H9 (cell line): ENCODE measurements at places on chromosomes 3 and 15.

GRCh38 chr3:62451211-62451887 is 78.0 kb upstream of the FEZF2 start:
- DNase-seq, result no peak

DNA sequence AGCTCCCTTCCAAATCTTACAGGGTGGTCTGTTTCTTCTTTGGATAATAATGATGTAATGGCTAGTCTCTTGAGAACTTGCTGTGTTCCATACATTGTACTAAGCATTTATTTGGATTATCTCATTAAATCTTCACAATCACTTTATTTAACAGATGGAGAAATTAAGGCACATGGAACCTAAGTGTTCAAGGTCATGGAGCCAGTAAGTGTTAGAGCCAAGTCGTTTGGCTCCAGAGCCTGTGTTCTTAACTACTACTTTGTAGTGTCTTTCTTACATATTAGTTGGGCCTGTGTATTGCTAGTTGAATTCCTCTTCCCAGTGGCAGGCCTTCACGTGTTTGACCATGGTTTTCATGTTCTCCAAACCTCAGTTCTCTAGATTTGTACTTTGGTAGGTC is 177.8 kb downstream of the ATG7 start:
- DNase-seq, result no peak

DNA sequence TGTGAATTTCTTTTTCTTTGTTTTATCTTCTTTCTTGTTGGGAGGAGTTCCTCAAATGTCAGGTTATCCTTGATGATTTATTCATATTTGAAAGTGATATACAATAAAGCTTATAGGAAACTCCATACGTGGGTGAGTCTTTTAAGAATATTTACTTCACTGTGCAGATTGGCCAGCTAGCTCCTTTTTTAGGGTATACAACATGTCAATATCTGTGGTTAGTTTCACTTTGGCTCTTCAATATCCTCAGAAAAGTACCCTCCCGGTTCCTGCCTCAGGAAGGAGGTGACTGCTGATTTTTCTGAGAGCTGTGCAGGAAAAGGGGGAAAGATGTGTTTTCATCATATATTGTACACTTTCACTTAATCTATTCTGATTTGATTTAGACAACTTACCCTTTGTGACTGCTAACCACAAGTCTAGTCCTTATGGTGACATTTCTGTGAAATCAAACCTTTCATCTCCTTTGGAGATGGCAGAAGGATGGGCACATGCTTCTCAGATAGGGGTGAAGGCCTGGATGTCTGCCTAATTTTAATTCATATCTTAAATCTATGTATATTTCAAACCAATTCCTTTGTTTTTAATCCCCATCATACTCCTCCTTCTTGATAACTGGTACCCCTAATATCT is 98.2 kb upstream of the NECTIN3 start:
- no peak for DNase-seq

DNA sequence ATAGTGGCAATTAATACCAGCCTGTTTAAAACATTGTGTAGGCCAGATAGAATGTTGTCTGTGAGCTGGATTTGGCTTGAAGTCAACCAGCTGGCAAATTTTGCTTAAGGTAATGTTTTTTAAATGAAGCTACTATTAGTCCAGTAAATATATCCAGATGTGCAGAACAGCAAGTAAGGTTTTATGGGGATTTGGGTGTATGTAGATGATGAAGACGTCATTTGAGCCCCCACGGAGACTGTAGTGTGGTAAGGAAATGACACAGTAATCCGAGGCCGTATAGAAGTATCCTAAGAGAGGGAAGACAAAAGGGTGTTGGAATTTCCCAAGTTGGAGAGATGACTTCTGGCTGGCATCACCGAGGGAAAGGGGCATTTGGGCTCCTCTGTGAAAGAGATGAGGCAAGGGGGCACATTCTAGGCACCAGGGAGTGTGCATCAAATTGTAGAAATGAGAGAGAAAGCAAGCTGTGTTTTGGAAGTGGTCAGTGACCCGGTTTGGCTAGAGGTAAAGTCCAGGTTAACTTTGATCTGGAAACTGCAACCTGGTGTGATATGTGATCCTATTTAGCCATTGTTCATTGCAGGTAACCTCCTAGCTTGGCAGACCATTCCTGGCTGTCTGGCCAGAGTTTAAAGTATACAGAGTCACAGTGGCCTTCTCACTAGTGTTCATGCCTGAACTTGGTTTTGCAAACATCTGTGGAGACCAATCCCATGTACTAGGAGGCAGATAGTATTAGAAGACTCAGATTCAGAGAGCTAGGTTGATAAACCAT is 104.2 kb downstream of the ITPR1 start:
- DNase-seq, result no peak

GRCh38 chr3:58508437-58508836 is 16.5 kb downstream of the KCTD6 start:
- no peak for DNase-seq

GRCh38 chr3:68447885-68448284 is 484.5 kb downstream of the TAFA4 start:
- DNase-seq, result no peak

- no peak for DNase-seq
These were observed 174.2 kb upstream of the FRMD4B start for GRCh38 chr3:69560116-69560515.

- DNase-seq, result no peak
These were observed 127.3 kb upstream of the MRPL3 start for GRCh38 chr3:131630097-131630496.

DNA sequence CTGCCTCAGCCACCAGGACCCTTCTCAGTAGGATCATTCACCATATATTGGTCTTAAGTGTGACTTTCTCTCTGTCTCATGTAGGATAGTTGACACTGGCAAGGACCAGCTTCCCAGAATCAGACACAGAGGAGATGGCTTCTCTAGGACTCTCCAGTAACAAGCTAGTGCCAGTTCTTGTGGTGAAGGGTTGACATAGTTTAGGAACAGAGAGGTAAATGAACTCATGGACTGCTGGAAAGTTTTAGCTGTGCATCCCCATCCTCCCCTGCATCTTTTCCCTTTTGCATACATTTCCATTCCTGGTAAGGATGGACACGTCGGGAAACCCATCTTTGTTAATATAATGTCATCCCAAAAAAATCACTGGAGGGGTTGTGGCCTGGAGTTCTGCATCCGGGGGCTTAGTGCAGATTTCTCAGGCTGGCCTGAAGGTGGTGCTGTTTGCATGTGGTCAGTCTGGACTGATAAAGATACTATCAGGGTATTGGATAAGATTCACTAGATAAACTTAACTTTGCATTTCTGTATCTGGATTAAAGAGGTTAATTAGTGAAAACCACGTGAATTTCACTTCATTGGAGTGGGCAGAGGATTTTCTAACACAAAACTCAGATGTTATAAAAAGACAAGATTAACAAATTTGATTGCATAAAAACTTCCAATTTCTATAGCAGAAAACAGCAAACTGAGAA is 110.8 kb downstream of the TBC1D2B start:
- no peak for DNase-seq

GRCh38 chr3:63706321-63707085 is 54.0 kb downstream of the SNTN start:
- DNase-seq, result no peak

DNA sequence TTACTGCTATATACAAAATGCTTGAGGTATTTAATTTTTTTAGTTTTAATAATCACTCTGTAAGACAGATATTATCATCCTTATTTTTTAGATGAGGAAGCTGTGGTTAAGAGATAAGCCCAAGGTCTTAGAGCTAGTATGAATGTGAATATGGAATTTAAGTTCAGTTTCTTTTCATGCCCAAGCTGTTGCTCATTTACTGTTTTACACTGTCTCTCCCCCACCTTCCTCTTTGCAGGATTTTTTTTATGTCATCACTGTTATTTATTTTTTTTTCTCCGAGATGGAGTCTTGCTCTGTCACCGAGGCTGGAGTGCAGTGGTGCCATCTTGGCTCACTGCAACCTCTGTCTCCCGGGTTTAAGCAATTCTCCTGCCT is 22.5 kb downstream of the MAP2K5 start:
- no peak for DNase-seq

DNA sequence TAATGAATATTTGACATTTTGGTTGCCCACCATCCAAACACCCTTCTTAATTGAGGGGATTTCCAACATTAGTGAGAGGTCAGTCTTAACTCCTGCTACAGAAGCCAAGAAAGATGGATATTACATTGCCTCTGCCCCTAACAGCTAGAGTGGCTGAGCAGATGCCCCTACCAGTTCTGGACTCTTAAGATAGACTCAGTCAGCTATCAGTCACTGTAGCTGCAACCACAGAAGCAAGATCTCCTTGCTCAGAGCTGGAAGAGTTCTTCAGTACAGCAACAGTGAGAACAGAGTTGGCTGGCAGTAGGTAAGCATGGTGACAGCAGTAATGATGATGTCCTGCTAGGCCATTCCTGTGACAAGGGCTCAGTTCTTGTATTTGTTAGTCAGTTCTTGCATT is 29.4 kb upstream of the TNFSF10 start:
- no peak for DNase-seq

GRCh38 chr15:69164807-69165636 is 4.6 kb downstream of the GLCE start:
- no peak for DNase-seq

GRCh38 chr3:45611628-45612081 is 17.1 kb downstream of the LIMD1 start:
- no peak for DNase-seq

DNA sequence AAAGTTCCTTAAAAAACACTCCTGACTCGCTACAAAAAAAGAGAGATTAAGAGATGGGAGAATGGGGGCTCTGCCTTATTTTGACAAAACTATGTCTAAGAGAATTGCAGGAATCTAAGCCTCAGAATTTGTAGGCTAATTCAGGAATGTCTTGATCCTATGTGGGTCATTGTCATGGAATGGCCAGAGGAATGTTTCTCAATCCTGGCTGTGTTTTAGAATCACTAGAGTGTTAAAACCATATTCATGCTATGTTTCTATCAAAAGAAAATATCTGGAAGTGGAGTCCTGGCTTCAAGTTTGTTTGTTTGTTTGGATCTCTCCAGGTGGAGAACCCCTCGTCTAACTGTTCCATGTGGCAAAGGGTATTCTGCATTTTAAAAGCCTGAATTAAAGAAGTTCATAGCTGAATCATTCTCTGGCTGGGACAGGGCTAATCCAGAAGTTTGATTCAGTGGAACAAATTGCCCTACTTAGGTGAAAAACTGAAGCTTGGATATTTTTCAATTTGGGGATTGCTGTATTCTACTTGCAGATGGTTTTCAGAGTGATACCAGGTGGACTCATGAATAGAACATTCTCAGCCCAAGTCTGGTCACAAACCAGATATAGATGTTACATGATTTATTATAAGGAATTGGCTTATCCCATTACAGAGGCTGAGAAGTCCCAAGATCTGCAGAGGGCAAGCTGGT is 28.2 kb downstream of the GJD2 start:
- DNase-seq, result no peak

GRCh38 chr3:78201091-78201490 is 1161.2 kb downstream of the ROBO2 start:
- no peak for DNase-seq

DNA sequence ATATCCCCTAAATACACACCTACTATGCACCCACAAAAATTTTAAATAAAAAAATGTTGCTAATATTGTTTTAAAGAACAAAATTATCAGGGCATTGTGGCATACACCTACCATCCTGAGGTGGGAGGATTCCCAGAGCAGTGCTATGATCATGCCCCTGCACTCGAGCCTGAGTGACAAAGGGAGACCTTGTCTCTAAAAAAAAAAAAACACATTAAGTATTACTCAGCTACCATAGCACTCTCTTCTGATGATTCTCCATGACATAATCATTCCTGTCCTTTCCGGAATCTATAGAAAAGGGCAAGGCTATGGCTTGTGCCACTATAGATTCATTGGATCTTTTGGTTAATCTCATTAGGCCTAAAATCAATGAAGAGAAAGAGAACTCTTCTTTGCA is 77.4 kb downstream of the ACAP2 start:
- no peak for DNase-seq
